SW 1271 (cell line): ENCODE measurements at places on chromosomes 6 and 20.

DNA sequence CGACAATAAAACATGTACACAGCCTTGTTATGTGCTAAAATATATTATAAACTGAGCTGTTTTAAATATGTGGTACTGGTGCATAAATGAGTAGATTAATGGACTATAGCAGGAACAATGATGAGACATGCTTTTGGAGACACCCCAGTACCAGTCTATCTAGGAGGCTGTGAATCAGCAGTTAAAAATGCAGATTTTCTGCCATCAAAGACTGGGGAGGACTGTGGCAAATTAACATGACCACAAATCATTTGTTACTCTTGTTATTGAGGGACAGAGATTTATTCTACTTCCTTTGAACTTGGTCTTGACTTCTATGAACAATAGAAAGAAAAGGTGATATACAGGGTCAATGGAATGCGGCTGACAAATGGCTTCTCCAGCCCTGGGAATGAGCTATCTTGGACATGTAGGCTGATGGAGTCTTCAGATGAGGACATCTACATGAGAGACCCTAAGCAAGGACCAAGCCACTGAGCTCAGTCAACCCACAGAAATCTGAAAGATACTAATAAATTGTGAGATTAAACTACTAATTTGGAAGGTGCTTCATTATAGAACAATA is 551.7 kb upstream of the GJE1 start:
- no peak for DNase-seq

DNA sequence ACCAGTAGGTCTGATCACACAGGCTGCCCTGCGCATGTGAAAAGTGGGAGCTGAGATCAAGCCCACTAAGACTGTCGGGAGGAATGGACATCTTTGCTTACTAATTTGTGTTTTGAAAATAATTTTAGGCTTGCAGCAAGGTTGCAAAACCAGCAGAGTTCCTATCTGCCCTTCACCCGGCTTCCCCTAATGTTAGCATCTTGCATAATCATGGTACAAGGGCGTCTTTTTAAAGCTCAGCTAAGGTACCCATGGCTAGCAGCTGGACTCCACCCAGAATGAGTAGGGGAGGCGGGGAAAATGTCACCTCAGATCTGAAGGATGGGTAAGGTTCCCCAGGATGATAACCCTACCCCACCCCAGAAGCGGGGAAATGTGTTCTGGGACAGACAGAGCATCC is 25.3 kb upstream of the BMP7 start:
- DNase-seq: no peak

DNA sequence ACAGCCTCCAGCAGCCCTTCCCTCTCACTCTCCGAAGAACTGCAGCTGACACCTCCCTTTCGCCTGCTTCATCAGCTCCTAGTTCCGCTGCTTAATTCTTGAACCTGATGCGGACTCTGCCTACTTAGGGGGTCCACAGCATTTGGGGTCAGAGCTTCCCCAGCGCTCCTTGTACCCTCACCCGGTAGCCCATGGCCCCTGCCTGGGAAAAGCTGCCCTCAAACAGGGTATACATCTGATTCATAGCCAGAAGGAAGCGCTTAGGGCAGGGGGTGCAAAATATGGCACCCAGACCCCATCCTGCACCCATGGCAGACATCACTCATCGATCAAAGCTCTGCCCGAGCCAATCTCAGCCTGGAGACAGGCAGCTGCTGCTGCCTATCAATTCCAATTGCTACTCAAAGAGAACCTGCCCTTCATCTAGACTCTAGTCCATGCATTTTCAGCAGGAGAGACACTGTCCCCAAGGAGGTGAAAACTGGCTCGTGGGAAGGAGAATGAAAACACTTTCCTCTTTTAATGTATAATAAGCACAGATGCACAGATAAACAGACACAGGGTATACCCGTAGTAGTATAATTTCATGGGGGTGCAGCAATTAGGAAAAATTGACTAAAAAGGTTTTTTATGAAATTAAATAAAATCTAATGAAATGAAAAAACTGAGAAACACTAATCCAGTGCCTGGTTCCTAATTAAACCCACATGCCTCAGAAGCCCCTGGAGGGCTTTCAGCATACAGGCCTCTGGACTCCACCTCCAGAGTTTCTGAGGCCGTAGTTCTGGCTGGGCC is 194.8 kb downstream of the PREX1 start:
- no peak for DNase-seq

GRCh38 chr6:121510568-121511177 is 75.2 kb downstream of the GJA1 start:
- DNase-seq: no peak

DNA sequence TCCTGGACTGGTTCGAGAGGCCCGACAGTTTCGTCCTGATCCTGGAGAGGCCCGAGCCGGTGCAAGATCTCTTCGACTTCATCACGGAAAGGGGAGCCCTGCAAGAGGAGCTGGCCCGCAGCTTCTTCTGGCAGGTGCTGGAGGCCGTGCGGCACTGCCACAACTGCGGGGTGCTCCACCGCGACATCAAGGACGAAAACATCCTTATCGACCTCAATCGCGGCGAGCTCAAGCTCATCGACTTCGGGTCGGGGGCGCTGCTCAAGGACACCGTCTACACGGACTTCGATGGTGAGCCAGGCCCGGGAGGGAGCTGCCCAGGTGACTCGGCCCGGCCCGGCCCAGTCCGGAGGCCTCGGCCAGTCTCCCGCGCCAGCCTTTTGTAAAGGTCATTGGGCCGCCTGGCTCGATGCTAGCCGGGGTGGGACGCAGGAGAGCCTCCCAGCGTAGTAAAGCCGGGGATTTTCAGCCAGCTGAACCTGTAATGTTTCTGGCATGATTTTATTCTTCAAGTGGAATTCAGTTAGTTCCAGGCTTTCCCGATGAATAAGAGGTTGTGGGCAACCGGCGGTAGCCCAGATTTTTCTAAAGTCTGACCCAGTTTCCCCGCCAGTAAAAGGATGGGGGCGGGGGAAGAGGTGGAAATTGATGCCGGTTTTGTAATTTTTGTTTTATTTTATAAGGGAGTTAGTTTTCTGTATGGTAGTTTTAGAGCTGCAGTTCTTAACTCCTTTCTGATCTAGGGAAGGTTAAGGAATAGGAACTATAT is 1.4 kb downstream of the PIM1 start:
- peak; percentile 57 for DNase-seq

- no peak for DNase-seq
Observed at GRCh38 chr6:19311786-19312185, 525.4 kb upstream of the ID4 start.

DNA sequence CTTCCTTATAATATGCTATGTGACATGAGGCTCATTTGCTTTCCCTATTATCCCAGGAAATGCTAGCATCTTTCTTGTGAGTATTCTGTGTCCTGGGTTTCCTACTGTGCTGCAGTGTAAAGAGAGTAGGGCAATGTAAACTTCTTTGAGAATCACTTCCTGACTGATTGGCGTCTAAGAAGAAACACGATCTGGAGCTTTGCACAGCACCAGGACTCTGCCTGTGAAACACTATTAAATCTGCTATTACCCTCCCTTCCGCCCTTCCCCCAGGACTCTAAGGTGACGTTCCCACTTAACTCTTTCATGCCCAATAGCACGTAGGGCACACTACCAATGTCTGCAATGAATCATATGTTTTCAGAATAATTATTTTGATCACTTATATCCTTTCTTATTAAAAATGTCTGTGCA is 607.3 kb upstream of the CITED2 start:
- peak; percentile 61 for DNase-seq
